ENCODE measurements at places on chromosomes 3 and 15.

DNA sequence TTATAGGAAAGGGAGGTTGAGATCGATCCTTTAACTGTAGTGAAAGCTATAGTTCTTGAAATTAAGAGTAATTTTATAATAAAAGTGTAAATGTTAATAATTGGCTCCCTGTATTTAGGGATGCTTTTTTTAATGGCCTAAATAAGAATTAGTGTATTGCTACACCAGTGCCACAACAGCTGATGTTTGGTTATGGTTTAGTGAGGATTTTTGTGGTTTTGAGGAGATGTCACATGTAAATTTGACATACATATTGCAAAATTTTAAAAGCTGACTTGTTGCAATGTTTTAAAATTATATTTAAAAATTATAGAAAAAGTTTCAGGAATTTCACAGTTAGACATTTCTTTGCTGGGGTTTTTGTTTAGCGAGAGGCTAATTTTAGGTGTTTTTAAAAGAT lies 3.9 kb downstream of the TSC22D2 start:
- DNase-seq, result no peak

DNA sequence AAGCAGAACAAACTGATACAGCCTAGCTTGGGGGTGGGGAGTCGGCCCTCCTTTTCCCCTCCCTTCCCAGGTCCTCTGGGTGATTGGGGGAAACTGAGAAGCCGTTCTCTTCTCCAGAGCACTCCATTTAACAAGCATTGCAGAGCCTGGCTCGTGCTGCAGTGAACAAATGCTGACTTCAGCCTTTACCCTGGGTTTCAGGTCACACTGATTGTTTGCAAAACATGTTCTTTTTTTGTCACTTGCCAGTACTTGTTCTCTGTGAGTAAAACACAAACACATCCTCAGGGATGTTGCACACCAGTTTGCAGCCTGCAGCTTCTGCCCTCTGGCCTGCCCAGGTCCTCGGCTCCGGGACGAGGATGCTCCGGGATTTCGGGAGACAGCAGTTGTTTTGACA lies 132.8 kb downstream of the PGPEP1L start:
- DNase-seq, result no peak

- no peak for DNase-seq
These were observed 136.8 kb downstream of the SNRK start for GRCh38 chr3:43423142-43423541.

DNA sequence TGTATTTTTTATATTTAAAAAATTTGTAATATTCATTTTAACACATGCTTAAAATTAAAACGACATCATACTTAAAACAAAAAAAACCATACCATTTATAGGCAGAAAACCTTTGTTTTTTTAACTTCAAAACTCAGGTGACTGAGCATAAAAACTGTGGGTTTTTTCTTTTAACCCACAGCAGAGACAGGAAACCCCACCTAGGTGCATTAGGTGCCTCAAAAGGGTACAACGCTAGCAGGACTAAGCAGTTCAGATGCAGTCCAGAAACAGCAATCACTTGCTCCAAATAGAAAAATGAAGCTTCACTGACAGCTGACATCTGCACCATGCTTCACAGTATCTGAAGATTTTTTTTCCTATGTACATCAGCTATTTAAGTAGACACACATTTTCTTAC lies 52.3 kb downstream of the GLB1 start:
- no peak for DNase-seq

- no peak for DNase-seq
These were observed 40.9 kb downstream of the CCR4 start for GRCh38 chr3:32992310-32992686.

DNA sequence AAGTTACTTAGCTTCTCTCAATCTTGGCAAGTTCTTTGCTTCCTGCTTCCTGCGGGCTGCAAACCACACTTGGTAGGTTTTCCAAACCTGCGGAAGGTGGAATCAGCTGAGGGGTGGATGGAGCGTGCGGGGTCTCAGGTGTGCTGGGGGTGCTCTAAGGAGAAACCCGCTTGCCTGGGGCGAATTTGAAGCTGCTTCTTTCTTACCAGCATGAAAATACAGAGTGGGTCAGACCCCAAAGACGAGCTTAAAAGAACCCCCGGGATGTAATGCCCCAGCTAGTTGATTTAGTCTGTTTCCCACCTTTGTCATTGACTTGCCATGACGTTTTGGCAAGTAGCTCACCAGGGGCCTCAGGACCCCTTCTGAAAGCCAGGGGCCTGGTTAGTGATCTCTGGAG lies 28.8 kb upstream of the CORO2B start:
- DNase-seq, result no peak

DNA sequence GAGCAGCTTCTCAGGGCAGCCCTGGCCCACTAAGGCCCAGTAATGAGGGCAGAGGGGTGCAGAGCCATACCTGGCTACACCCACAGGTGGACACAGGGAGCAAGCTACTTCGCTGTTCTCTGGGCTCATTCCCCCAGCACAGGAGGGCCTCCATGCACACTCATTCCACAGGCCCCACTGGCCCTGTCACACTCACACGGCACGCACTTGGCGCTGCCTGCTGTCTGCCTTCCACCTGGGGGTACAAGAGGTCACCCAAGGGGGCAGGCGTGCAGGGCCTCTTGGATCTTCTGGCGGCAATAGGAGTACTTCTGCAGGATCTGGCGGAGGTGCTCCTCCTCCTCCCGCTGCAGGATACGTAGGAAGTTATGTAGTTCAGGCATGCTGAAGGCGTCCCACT lies 2.3 kb upstream of the TUSC2 start:
- DNase-seq, result no peak

GRCh38 chr3:87958289-87958688 lies 100.5 kb downstream of the CGGBP1 start:
- DNase-seq, result no peak

DNA sequence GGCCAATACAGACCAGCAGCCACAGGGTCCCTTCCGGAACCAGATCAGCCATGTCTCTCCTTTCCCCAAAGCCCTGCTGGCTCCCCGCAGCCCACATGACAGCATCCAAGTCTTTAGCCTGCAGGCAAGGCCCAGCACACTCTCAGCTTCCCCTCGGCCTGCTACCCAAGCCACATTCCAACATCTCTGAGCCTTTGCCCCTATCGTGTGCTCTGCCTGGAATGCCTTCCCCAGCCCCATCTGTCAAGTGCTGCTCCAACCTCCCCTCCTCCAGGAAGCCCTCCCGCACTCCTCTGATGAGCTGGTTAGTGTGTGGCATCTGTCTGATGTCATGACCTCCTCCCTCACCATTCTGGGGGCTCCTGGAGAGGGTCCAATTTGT lies 8.5 kb downstream of the PLXND1 start:
- no peak for DNase-seq

- no peak for DNase-seq
These were observed 4.1 kb downstream of the CAMK2N2 start for GRCh38 chr3:184257083-184257915.

GRCh38 chr3:174125267-174125824 lies 727.8 kb downstream of the NLGN1 start:
- DNase-seq, result no peak

DNA sequence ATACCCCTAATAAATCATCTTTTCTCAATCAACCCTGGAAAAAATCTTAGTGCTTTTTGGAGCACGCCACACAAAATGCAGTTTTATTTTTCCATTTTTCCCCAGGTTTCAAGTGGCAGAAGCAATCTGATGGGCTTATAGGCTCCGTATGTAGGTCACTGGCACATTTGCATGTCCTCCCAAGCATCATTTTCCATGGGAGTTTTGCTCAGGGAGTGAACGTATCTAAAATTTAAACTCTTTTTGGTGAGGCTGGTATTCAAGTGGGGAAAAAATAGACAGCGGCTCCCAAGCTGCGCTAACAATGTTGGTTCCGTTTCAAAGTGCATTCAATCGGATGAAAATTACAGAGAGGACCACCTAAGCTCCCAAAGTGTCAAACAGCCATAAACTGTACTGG lies 233.4 kb downstream of the MEX3B start:
- DNase-seq, result no peak

DNA sequence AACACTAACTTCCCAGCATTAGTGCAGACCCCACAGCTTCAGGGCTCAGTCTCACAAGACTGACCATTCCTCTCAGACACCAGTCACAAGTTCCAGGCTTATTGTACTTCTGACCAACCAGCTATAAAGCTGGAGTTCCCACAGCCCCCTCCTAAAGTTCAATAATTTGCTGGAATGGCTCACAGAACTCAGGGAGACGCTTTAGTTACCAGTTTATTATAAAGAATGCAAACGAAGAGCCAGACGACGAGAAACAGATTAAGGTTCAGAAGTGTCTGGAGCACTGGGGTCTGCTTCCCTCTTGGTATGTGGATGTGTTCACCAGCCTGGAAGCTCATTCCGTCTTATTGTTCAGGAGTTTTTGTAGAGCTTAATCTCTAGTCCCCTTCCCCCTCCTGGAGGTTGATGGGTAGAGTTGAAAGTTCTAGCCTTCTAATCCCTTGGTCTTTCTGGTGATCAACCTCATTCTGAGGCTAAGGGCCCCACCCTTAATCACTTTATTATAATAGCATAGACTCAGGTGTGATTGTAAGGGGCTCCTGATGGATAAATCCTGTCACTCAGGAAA lies 4.8 kb upstream of the CSRNP1 start:
- no peak for DNase-seq

- no peak for DNase-seq
These were observed 38.7 kb upstream of the ATOSA start for GRCh38 chr15:52717924-52718323.

GRCh38 chr15:63601704-63602185 lies 4.6 kb downstream of the FBXL22 start:
- DNase-seq, result no peak

DNA sequence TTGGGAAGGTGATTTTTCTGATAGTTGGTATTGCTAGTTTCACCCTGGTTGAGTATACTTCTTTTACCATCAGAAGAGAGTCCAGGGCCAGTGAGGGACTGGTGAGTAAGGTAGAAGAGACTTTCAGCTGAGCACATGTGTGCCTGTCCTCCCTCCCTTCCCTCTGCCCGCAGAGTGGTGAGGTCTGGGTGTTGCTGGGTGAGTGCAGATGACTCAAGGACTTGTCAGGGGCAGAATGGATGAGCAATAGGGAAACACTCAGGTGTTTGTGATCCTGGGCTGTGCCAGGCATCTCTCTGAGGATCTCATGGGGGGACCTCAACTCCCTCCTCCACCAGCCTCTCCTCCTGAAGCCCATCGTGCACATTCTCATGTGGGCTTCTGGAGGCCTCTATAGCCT lies 76.0 kb upstream of the GSK3B start:
- DNase-seq, result no peak

GRCh38 chr15:86834115-86834863 lies 754.6 kb downstream of the AGBL1 start:
- DNase-seq, result no peak

- no peak for DNase-seq
These were observed 177.9 kb downstream of the OSBPL10 start for GRCh38 chr3:31802981-31803740.

DNA sequence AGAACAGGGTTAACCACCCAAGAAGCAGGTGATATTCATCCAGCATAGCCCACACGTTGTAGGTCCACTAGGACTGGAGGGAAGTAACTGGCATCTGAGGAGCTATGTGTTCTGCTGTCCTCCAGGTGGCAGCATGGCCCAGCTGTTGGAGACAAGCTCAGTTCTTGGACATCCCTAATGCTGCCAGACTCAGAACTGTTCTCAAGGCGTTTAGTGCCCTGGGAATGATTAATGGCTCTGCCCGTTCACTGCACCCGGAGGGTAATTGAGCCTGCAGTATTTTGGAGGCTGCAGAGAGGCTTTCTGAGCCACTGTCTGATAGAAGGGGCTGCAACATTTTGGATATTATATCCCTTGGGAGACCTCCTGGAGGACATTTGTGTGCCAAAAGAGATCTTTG lies 521.3 kb upstream of the SEMA6D start:
- peak; percentile 7 for DNase-seq

GRCh38 chr3:33749546-33750210 lies 31.6 kb upstream of the CLASP2 start:
- no peak for DNase-seq

GRCh38 chr15:65189102-65189740 lies 4.1 kb upstream of the CLPX start:
- DNase-seq, result no peak

DNA sequence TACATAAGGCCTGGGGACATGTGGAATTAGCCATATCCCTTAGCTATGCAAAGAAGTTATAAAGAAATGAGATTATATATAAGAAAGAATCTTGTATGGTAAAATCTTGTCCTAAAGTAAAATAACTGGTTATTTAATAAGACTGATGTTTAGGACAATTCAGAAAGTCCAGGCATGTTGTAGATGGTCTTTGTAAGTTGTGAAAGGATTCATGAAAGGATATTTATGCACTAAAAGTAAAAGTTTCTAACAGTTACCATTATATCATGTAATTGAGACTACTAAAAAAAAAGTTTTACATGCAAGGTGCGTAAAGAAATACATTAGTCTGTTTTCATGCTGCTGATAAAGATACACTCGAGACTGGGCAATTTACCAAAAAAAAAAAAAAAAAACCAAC lies 146.3 kb downstream of the FMN1 start:
- no peak for DNase-seq

DNA sequence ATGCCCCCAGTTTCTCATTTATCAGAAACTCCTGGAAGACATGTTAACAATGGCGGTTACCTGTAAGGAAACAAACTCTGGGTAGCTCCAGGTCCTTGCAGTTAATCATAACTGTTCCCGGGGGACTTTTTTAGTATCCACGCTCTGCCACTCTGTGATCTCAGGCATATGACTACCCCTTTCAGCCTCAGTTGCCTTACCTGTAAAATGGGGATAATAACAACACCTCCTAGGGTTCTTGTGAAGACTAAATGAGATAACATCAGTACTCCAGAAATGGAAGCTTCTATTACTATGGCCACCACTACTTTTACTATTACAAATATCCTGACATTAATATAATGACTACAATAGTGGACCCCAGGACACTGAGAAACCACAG lies 7.1 kb upstream of the FLNB start:
- no peak for DNase-seq

DNA sequence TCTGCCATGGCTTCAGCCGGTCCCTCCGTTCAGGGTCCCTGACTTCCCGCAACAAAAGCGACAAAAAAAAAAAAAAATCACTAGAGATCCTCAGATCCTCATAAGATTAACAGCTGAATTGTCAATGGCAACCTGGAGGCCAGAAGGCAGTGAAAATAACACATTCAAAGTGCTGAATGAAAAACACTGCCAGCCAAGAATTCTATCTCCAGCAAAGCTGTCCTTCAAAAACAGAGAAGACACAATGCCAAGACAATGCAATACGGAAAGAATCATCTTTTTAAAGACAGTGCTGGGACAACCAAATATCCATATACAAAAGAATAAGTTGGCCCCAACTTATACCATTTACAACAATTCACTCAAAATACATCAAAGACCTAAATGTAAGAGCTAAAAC lies 21.6 kb downstream of the MTHFS start:
- no peak for DNase-seq

DNA sequence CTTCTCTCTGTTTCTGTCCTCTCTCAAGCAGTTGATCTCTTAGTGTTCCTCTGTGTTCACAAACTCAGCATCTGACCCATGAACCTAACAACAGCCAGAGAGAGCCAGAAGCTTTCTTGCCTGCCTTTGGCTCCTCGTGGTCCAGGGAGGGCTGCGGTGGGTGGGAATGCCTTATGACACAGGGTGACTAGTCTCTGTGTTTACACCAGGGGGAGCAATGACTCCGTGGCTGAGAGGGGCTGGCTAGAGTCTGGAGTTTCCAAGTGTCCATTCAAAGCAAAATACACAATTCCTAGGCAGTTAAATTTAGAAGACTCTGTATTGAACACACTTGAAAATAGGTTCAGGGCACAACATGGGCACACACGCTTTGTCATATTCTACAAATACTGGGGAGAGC lies 370.0 kb upstream of the FRG2C start:
- DNase-seq, result no peak

- no peak for DNase-seq
These were observed 163.1 kb downstream of the CLSTN2 start for GRCh38 chr3:140097874-140098635.

GRCh38 chr3:109995377-109995776 lies 658.0 kb upstream of the DPPA4 start:
- no peak for DNase-seq

Data from stimulated activated CD8-positive, alpha-beta memory T cell treated with anti-CD3 and anti-CD28 coated beads, Interleukin-2, amount 100 ng/mL, for 1 hour (primary cell).